Sigmoid colon (tissue), 7 donors: ENCODE measurements at places on chromosomes 11 and 22. TPM values are rescaled to one million over a fixed set of nuclear protein-coding genes. Genes with fewer than 3 reads are reported as not detected.

- DNase-seq = peak; percentile 86
- H3K27me3 ChIP-seq = no peaks in the 10 kb centered on the region
- no peak overlapping the region for H3K4me3 ChIP-seq
- peaks cover 7% of the 10 kb centered on the region for H3K4me1 ChIP-seq
- H3K27ac ChIP-seq = peak overlapping the region; percentile 12
These were observed 93.8 kb upstream of the BLID start for GRCh38 chr11:122209619-122210366.

The FOSL1 gene
- not detected for total RNA-seq

GRCh38 chr22:44202261-44202789 lies 21.6 kb downstream of the PARVG start:
- no peaks in the 10 kb centered on the region for H3K36me3 ChIP-seq
- no peak overlapping the region for H3K27ac ChIP-seq
- peak; percentile 42 for DNase-seq

DNA sequence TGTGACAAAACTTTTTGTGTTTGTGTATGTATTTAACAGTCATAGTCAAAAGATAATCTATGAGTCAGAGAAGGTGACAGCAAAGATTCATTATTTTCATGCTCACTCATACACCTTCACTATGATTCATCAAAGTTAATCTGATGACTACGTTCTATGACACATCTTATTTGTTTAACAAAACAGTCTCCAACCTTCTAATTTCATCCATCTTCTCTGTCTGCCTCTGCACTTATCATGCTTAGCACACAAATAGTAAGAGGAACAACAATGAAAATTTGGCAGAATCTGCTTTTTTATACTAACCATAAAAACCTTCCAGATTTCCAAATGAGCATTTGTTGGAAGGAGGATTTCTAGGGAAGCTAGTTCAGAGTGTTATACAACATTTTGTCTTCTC lies 568.9 kb downstream of the LUZP2 start:
- H3K27me3 ChIP-seq = no peaks in the 10 kb centered on the region
- DNase-seq = no peak
- no peak overlapping the region for H3K27ac ChIP-seq
- no peaks in the 10 kb centered on the region for H3K36me3 ChIP-seq
- no peak overlapping the region for H3K4me3 ChIP-seq
- no peaks in the 10 kb centered on the region for H3K4me1 ChIP-seq

- no peak for DNase-seq
- H3K4me3 ChIP-seq = peak overlapping the region; percentile 75
- peak overlapping the region; percentile 93 for H3K27ac ChIP-seq
- no peaks in the 10 kb centered on the region for H3K36me3 ChIP-seq
- no peaks in the 10 kb centered on the region for H3K27me3 ChIP-seq
- peaks cover 71% of the 10 kb centered on the region for H3K4me1 ChIP-seq
These were observed 2.8 kb downstream of the GALNT18 start for GRCh38 chr11:11618973-11619435.

DNA sequence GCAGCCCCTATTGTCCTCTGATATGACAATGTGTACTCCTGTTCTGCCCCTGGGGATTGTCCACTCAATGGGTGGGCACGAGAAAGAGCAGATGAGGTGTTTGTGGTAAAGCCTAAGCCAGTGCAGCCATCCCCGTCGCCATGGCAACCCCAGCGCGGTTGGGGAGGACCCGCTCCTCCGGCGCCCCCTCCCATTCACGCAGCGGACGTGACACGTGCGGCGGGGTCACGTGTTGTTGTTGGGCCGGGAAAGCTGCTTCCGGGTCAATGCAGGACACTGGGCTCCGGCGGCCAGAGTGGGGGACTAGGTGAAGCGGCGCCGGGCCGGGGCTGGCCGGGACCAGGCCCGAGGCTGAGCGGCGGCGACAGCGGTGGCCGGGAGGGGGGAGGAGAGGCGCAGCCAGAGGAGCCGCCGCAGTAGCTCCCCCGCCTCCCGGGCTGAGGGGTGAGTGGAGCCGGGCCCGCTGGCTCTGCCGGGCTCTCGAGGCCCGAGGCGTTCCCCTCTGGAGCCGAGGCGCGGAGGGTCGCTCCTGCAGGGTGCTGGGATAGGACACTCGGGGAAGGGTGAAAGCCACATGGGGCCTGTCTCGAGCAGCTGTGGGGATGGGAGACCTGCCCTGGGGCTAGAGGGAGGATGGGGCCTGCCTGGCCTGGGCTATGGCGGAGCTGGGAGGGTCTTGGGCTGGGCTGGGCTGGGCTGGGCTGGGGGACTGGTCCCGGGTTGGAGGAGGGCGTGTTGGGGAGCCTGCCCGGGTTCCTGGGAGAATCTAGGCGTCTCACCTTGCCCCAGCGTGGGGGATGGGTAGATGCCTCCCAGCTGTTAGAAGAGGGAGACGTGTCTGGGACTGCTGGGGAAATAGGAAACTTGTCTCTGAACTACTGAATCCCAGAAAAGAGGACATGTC lies at the start of gene TBCEL:
Gene TBCEL (plus strand): TSS at position 255 of the 904 bp plus-strand sequence. CDS start 21,589 bp downstream, outside the sequence.
- H3K4me1 ChIP-seq = no peaks in the 10 kb centered on the region
- DNase-seq = peak; percentile 91
- peak within 1 kb of the TSS; percentile 90 for H3K4me3 ChIP-seq
- H3K27me3 ChIP-seq = no peaks in the 10 kb centered on the region
- H3K36me3 ChIP-seq = no peaks in the 10 kb centered on the region

The CALCA gene
- total RNA-seq = not detected
